ENCODE measurements at places on chromosomes 6 and 20. TPM values are rescaled to one million over a fixed set of nuclear protein-coding genes. Genes with fewer than 3 reads are reported as not detected.

- DNase-seq, result no peak
Observed at GRCh38 chr6:144075187-144075586, 20.2 kb downstream of the SF3B5 start.

- no peak for DNase-seq
Observed at GRCh38 chr6:41670703-41671360, 32.6 kb downstream of the MDFI start.

The PAK5 gene
- total RNA-seq, result not detected

GRCh38 chr6:158684311-158684710, 34.5 kb downstream of the SYTL3 start:
- no peak for DNase-seq

GRCh38 chr6:89956182-89956581, 61.9 kb downstream of the GJA10 start:
- DNase-seq, result no peak

GRCh38 chr6:82095091-82095490, 152.5 kb downstream of the IBTK start:
- no peak for DNase-seq

The PHACTR1 gene
- total RNA-seq, result 0.55 TPM

The KIF25 gene
- not detected for total RNA-seq

The SAPCD1 gene
- total RNA-seq, result 3.0 TPM

GRCh38 chr6:168201799-168202198, 117.8 kb downstream of the DACT2 start:
- no peak for DNase-seq

GRCh38 chr20:50309280-50309763, 118.7 kb downstream of the CEBPB start:
- DNase-seq, result peak; percentile 71

The TCF21 gene
- not detected for total RNA-seq

DNA sequence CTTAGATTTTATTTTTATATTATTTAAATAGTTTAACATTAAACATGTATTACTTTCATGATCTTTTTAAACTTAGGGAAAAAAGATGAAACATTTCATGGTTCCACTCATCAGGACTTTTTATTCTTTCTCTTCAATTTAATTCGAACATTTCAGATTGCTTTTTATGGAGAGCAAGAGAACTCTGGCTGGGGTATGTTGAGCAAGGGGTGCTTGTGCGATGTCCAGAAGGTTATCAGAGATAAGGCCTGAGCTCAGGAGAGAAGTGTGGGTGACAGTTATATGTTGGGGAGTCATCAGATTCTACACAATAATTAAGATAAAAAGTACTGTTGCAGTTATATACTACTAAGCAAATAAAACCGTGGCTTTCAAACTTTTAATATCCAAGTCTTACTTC, 37.5 kb downstream of the FKBP5 start:
- no peak for DNase-seq

GRCh38 chr6:6683969-6684833, 95.7 kb downstream of the LY86 start:
- DNase-seq, result no peak

The BACH2 gene
- total RNA-seq, result 0.65 TPM

DNA sequence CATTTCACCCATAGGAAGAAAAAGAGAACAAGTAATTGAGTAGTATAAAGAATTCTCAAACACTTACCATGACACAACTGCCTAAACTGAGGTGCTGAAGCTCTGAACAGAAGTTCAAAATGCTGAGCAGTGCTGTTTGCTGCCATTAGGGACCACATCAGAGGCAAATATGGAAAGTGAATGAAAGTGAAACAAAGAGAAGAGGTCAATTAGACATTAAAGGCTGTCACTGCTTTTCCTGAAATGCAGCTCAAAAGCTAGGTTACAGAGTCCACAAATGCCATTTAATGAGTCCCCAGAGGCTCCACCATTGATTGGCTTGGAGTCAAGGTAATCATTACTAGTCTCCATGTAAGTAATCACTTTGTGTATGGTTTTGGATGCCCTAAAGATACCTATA, 46.1 kb downstream of the POU3F2 start:
- DNase-seq, result no peak

DNA sequence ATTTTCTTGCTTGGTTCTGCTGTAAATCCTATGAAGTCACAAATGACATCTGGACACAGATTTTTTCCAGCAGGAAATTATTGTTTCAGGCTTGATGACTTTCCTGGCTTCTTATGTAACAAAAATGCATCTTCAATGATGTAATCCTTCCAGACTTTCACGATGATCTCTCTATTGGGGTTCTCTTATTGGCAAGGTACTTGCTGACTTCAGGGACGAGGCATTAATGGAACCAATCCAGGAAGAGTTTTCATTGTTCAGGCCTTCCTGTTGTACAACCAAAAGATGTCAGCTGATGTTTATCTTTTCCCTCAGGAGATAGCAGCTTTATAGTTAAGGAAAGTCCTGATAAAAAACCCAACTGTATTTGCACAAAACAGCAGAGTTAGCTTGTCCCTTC, 118.5 kb upstream of the MMS22L start:
- DNase-seq, result peak; percentile 5

DNA sequence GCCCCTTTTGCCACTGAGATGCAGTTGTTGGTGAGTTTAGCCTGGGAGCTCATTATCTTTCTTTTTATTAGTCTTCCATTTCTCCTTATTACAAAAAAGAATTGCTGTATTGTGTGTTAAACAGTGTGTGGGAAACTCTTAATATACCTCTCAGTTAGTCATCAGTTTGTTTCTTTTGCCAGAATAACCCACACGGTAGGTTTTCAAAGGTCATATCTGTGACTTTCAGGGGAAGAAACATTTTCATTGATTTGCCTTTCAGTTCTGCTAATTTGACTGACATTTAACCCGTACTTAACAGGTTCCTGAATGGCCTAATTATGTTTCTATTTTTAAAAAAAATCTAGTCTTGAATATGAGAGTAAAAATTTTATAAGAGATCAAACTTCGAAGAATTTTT, 145.3 kb downstream of the KHDC1L start:
- DNase-seq, result peak; percentile 65

The FAM217A gene
- not detected for total RNA-seq

The CDH4 gene
- 5.5 TPM for total RNA-seq

DNA sequence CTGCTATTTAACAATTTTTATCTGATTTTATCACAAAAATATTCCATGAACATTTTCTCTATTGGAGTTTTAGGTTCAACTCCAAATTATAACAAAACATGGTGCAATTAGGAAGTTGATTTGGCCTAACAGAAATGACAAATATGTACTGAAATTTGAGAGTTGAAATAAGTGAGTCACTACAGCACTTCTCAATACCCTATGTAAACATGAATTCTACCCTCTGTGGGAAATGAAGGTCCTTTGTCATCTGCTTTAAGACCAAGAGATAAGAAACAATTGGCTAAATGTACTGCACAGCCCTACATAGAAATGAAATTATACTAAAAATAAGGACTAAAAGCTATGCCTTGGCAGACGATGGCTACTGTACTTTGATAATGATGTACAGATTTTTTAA, 86.2 kb upstream of the BEND6 start:
- peak; percentile 61 for DNase-seq

GRCh38 chr6:3510617-3511016, 53.8 kb upstream of the SLC22A23 start:
- no peak for DNase-seq

DNA sequence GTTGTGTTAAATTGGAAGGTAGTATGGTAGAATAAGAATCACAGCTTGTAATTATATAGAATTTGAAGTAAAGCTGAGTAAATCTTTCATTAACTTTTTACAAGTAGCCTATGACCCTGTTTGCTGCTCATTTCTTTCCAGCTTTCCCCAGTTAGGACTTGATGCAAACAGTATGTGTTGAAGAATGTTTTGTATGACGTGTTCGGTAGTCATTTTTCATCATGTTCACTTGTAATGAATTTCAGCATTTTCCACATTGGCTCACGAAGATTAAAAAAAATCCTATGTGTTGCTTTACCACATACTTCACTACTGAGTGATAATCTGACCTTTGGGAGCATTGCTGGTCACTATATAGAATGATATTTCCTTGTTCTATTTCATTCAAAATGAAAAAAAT, 162.4 kb downstream of the CDKAL1 start:
- no peak for DNase-seq

GRCh38 chr6:148747145-148747470, 278 bp downstream of the UST start:
- DNase-seq, result no peak
